Erythroblast (primary cell): ENCODE measurements at places on chromosomes 5 and 9.

GRCh38 chr5:14115323-14115895, 27.7 kb upstream of the TRIO start:
- DNase-seq: no peak

DNA sequence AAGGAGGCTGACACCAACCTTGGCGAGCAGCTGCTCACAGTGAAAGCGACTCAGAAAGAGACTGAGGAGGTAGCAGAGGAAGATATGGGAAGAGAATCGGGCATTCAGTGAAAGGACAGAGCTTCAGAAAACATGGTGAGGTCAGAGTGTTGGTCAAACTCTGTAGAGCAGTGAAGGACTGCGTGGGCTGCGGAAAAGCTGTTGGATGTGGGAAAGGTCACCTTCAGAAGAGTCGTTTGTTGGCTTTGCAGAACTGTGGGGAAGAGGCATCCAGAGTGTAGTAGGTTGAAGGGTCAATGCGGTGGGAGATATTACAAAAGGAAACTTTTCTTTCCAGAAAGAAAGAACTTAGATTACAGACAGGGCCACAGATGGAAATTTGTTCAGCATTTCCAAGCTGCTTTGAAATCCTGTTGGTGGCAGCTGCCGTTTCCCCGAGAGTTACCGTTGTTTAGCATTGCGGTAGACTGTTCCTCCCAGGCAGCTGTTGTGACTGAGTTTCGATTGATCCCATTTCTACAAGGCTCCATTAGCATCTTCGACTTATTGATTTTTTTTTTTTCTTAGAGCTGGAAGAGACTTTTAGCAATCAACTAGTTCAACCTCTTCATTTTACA, 58.3 kb upstream of the AFAP1L1 start:
- DNase-seq: no peak

GRCh38 chr9:80156756-80157472, 585.1 kb downstream of the TLE4 start:
- no peak for DNase-seq

DNA sequence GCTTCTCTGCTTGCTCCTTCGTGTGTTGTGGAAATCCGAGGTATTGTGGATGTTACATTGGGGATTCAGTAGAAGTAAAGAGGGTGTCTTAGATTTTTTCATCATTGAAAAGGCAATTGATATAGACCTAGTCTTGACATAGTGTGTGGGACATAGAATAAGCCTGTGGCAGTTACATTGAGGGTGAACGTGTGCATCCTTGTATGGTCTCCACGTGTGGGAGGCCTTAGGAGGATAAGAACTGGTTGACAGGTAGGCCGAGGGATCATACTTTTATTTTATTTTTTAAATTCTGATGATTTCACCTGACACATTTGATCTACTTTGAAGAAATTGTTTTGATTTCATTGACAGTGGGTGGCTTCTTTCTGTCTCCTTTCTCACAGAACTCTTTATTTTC, 17.0 kb upstream of the FAM120AOS start:
- DNase-seq: no peak

DNA sequence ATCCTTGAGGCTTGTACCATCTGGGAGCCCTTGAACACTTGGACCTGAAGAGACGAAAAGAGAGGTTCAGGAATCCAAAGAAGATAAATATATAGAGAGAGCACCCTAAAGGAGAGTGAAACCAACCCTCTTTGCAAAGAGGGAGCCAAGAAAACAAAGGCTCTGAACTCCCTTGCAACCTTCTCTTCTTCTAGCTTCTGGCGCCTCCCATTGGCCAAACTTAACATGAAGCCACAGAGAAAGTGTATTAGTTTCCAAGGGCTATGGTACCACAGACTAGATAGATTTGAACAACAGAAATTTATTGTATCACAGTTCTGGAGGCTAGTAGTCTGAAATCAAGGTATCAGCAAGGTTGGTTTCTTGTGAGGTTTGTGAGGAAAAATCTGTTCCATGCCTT, 175.1 kb downstream of the HCN1 start:
- DNase-seq: peak; percentile 28

DNA sequence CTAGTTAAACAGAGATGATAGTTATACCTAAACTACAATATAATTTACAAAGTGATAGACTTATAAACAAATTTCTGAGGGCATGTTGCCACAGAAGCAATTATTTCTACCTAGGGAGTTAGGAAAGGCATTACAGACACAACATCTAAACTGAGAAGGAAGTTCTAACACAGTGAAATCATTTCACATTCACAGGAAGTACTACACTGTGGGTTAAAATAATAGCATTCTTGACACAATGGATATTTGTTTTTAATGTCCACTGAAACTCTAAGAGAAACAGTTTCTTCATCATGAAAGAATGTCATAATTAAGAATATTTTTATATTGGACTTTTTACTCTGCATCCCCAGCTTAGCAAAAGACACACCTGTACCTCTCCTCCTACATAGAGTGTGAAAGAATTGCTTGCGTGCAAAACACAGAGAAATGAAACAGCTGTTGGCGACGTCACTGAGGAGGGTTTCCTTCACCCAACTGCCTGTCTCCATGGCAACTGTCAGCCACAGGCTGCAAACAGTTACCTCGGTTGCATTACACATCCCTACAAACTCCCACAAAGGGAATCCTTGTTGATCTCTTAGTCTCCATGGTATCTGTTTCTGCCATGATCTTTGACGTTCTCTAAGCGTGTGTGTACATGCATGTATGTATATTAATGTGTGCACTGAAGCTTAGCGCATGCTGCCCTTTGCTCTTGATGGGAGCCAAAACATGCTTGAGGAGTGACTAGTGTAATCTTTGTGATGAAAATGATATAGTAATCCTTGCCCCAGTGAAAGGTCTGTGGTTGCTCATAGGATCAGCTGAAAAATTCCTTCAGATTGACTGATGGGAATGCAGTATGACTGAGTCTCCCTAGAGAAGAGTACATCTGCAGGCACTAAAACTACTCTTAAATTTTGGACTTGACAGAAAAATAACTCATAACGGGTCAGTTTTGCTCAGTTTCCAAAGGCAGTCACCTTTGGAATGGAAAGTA, 168.5 kb downstream of the ACTL7B start:
- no peak for DNase-seq

GRCh38 chr9:98902925-98903324, 40.8 kb upstream of the COL15A1 start:
- no peak for DNase-seq

GRCh38 chr9:104999136-104999535, 71.2 kb upstream of the ABCA1 start:
- no peak for DNase-seq

- peak; percentile 31 for DNase-seq
Observed at GRCh38 chr5:176387384-176387925, 943 bp downstream of the NOP16 start.

DNA sequence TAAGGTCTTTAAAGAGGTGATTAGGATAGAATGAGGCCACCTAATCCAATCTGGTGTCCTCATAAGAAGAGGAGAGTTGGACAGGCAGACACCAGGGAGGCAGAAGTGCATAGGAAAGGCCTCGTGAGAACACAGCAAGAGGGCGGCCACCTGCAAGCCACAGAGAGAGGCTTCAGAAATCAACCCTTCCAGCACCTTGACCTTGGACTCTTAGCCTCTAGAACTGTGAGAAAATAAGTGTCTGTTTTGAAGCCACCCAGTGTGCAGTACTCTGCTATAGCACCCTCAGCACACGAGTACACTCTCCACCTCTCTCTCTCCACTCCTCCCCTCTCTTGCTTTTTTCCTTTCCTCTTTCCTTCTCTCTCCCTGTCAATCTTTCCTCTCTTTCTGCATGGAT, 26.8 kb downstream of the NIPAL4 start:
- DNase-seq: no peak

- DNase-seq: no peak
Observed at GRCh38 chr9:117365438-117365837, 49.4 kb downstream of the ASTN2 start.
